CD4-positive, alpha-beta T cell treated with Interleukin-6 for 4 hours (primary cell): ENCODE measurements at places on chromosomes 3 and 15.

DNA sequence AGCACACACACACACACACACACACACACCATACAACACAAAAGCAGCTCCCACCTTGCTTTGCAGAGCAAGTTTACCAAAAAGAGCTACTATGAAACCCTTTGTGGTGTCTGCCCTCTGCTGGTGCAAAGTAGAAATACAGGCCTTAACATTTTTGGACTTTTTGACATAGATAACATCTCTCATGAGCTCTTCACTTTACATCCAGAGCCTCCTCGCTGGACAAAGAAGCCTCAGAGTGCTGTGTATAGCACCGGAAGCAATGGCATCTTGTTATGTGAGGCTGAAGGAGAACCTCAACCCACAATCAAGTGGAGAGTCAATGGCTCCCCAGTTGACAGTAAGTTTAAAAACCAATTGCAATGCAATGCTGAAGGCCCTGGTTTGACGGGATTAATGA, 157.9 kb downstream of the CHL1 start:
- DNase-seq = no peak

- no peak for DNase-seq
These were observed 34.8 kb downstream of the UBE2E1 start for GRCh38 chr3:23840521-23840920.

- DNase-seq = no peak
These were observed 37.3 kb downstream of the CACNA2D2 start for GRCh38 chr3:50466177-50466576.

GRCh38 chr3:89682556-89682955, 575.1 kb downstream of the EPHA3 start:
- DNase-seq = no peak

- no peak for DNase-seq
These were observed 12.3 kb upstream of the PHLDB2 start for GRCh38 chr3:111846717-111847116.

GRCh38 chr3:14297784-14298236, 104.6 kb upstream of the SLC6A6 start:
- DNase-seq = no peak

DNA sequence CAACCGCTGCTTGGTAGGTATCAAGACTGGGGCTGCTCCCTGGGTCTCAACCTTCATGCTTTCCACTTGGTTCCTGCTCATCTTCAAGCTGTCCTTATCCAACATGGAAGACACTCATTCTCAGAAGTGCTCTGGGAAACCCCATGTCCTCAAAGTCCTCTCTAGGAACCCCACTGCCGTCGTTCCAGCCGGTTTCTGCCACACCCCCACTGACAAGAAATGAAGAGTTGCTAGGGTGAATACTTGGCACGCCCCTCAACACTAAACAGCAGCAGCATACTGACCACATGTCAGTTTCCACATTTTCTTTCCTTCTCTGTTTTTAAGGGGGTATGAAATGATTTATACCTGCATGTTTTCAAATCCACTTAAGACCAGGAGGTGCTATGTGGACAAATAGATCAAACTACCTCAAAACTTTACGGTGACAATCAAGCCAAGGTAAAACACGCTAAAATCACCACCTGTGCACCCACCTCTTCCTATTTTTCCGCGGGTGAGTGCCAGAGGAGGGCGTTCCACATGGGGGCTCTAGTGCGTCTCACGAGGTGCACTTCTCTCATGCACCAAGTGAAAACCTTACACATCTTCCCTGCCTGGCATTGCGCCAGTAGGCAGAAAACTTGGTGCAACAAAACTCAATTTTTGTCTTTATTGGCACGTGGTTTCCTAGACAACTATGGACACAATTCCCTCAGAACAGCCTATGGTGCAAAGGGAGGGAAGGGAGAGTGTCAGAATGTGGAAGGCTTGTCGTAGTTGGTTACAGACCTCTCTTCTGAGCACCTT, 125.1 kb downstream of the TJP1 start:
- no peak for DNase-seq

- DNase-seq = peak; percentile 28
These were observed 688 bp downstream of the SETD5 start for GRCh38 chr3:9397906-9398699.

DNA sequence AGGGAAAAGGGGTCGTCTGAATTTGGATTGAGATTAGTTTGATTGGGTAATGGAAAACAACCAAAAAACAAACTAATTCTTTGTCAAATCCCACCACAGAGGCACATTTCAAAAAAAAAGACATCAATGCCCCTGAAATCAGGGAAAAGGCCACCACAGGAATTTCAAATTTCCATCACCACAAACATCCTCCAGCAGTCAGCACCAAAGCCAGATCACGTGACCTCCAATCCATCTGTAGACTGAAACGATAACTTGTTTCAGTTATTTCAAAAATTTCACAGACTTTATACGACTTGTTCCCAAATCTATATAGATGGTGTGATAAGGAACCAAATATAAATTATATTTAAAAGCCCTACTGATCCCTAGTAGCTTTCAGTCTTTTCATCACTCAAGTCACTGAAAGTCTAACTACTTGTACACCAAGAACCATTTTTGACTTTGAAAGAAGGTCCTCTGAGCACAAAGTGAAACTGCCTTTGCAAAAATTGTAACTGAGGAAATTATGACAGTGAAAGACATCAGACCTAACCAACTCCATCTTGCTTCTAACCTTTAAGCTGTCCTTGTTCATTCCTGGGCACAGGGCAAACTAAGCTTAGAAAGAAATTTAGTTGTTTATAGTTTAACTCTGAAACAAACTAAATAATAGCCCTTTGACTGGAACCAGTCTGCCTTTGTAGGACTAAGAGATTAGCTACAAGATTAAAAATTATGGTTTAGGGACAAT, 48.1 kb upstream of the PLCL2 start:
- DNase-seq = no peak

DNA sequence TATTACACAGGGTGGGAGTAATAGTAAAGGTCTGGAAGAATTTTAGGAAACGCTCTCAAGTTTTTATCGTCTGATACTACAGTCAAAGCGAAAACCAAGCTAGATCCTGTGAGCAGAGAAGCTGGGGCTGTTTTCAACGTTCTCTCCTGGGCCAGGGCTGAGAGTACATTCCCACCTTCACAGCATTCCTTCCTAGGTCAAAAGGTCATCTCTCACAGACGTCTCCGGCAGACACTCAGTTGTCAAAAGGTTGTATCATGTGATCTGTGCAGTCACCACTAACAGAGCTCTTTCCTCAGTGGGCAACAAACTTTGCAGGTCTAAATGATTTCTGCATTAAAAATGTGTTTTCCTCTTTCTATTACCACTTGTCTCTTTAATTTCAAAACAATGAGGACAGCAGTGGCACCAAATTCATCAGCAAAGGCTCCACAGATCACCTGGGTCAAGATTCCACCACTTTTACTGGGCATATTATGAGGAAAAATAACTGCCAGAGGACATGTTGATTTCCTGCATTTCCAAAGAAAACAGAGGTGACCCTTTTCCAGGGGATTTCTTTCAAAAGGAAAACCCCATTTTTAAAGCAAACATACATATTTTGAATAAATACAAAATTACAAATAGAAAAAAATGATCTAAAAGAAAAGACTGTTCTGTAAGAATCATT, 41.9 kb downstream of the MEIS2 start:
- DNase-seq = no peak

DNA sequence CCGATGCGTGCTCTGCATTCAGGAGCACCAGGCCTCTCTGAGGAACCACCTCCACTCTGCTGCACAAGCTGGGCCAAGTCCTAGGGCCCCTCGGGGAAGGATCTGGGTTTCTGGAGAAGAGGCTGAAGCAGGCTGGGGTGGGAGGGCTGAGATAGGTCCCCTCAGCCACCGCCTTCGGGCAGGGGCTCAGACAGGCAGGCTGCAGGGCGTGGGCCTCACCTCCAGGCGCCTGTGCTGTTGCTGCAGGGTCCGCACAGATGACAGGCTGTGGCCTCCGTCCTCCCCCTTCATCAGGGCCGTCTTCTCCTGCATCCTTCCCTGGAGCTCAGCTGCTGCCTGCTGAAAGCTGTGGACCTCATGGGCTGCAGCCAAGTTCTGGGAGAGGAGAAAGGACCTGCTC, 15.2 kb downstream of the PLA2G4B start:
- no peak for DNase-seq

DNA sequence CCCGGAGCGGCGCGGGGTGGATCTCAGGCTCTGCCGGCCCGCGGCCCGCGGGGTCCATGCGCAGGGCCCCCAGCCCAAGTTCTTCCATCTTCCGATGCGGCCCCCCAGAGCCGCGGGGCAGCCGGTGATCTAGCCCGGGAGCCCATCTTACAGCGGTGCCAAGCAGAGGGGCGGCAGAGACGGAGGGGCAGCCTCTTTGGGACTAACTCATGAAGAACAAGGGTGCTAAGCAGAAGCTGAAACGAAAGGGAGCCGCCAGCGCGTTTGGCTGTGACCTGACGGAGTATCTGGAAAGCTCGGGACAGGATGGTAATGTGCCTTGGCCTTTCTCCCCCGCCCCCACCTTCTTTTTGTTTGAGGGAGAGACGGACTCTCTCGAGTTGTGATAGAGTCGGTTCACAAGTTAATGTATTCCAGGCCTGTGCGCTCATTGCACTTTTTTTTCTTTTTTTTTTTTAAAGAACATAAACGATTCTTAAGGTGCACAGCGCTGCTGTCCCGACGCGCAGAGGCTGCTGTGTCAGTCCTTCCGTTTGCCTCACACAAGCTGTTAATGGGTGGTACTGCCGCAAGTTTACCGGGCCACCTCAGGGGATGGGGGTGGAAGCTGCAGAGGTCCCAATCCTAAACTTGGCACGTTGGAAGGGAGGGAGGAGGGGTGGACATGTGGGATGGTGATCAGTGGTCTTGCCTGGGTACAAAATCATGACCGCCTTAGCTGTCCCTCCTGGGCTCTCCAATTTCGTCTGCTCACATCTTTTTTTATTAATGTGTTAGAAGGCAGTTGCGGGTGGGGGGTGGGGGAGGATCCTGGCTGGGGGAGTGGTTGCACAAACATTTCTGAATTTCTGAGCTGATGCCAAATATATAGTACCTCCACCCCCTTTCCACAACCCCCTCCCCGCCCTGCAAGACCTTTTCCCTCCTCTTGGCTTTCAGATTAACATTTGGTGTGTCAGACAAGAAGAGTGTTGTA, 801 bp downstream of the ARHGAP31 start:
- peak; percentile 70 for DNase-seq

DNA sequence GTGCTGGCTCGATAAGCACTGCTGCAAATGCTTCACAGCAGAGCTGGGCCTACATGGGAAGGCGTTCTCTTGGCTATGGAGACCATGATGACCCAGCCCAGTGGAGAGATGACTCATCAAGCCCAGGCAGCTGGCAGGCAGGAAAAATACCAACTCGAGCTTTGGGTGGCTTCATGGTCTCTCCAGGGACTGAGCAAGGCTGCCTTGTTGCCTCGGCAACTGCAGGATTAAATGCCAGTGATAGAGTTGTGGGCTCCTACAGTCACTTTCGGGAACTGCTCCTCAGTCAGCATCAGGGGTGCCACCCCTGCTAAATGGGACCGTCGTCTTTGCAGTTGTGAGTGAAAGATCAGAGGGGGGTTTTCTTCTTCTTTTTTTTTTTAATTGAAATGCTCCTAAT, 54.6 kb upstream of the MYZAP start:
- DNase-seq = no peak

GRCh38 chr15:87826119-87826747, 430.3 kb downstream of the NTRK3 start:
- DNase-seq = no peak

- DNase-seq = no peak
These were observed 82.6 kb upstream of the ADPGK start for GRCh38 chr15:72866182-72866581.

DNA sequence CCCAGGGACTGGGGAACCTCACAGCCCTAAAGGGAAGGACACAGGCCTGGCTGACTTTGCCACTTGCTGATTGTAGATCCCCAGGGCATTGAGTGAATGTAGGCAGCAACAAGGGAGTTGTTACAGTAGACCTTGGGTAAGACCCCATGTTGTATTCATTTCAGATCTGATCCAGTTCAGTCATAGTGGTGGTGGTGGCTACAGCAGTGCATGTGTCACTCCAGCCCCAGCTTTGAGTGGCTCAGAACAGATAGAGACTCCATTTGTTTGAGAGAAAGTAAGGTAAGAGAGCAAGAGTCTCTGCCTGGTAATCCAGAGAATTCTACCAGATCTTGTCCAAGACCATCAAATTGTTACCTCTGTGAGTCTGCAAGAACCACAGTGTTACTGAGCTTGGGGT, 278.7 kb upstream of the SATB1 start:
- DNase-seq = no peak

GRCh38 chr3:16334909-16335308, 69.9 kb downstream of the OXNAD1 start:
- DNase-seq = no peak

DNA sequence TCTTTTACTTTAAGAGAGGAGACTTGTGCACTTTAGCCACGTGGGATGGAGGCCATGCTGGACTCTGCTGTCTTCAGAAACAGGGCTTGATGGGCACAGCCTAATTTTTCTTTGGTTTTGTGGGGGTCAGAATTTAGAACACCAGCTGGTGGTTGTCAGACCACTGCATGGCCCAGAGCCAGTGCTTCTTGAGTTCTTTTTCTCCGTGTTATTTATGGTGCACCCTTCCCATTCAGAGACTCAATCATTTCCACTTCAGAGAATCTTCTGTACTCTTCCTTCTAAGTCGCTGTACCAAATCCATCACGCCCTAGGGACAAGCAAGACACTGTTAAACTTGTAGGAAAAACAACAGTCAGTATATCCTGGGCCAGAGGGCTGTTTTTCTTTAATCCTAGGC, 20.1 kb downstream of the PRR23A start:
- no peak for DNase-seq

- DNase-seq = no peak
These were observed 46.4 kb downstream of the DNASE1L3 start for GRCh38 chr3:58164199-58164879.

DNA sequence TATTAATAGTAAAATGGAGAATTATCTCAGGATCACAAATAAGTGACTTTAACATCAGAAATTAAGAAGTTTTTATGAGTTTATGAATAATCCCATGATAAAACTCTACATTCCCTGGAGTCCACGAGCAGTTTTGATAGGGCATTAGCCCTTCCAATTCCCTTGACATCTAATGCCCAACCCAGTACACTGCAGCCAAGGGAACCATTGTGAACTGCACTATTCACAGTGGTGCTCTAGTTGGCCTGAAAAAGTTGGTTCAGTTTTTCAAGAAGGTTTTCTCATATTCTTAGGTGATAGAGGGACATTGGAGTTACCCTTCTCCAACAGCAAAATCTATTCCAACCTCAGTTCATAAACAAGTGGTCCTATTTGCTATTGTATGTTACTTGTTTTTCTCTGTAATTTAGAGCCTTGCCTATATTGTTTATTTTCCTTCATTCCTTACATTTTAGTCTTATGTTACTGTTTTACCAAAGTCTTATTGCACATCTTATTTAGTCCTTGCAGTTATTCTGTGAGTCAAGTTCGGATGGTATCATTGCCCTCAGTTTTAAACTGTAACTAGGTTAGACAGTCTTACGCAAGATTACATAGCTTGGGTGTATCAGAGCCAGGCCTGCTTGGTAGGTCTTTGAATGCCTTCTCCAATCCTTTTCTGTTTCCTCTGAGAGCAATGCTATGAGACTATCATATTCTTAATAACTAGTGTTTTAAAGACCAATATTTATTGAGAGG, 57.9 kb upstream of the SAMMSON start:
- no peak for DNase-seq
